H9 (cell line): ENCODE measurements at places on chromosomes 13 and 19.

DNA sequence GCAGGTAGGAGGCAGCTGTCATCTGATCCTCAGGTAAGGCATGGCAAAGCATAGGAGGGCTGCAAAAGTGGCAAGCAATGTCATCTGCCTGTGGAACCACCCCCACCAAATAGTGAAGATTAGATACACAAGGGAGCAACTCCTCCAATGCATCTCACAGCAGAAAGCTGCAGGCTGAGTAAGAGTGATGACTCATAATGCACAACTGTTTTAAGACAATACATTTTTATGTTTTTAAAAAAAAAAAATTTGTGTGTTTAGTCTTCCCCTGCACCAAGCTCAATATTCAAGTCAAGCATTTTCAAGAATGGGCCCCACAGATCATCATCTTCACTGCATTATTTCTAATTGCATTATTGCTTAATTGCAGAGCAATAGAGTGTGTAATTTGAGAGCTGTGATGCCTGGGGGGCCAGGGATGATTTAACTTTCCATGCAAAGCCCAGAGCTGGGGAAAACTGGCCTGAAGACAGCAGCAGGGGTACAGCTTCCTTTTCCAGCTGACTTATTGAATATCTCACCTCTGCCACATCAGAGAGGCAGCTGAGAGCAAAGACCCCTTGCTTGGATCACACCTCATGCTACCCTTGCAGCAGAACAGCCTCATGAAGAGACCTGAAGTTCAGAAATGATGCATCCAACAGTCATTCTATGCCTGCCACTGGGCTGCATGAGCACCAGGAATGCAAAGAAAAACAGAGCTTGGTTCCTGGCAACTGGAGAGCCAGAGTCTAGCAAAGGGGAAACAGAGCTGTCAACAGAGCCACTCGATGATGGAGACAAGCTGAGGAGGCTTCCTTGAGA, 22.7 kb upstream of the POP4 start:
- DNase-seq, result no peak

DNA sequence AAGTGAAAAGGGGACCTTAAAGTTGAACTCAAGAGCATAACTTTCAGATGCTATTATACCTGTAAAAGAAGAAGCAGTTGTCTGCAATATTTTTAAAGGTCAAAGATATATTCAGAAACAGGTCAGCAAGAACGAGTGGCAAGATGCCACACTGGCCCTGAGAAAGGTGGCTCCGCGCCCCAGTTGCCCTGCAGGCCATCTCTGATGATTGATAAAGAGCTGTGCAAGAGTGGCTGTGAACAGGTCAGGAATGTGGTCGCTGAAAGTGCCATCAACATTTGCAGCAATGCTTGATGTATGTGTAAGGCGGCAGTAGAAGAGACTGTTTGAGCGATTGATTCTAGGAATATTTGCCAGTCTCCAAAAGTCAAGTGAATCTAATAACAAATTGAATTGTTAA, 664.2 kb upstream of the SLC10A2 start:
- DNase-seq, result no peak

GRCh38 chr19:40744554-40745401, 5.5 kb downstream of the ACTMAP start:
- DNase-seq, result peak; percentile 78

DNA sequence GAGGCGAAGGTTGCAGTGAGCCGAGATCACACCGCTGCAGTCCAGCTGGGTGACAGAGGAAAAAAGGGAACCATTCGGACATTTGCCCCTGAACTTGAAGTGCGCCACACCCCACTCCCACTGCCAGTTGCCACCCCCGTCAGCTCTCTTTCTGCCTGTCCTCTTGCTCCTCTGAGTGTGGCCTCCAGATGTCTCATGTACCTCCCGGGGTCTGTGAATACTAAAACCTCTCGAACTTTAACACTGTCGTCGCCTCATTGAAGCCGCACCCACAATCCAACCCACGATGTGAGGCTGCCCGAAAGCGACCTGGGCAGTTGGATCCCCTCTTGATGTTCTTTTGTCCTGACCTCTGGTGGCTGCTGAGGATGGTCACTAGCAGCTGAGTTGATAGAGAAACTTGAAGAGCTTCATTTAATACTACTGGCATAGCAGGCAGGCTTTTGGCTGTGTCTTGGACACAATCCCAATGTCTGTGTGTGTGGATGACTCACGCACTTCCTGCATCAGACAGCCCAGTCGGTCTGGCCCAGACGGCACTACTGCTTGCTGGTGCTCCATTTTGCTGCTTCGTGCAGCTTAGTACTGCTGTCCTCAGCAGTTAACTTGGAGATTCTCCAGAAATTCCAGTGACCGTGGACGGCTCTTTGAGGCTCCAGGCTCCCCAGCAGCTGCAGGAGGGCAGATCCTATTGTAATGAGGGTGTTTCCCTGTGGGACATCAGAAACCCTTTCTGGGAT, 4.2 kb downstream of the FPR3 start:
- DNase-seq, result no peak
